ENCODE measurements at places on chromosomes 6 and 20.

- DNase-seq: no peak
Measured at GRCh38 chr20:56943946-56944945, 315.1 kb downstream of the TFAP2C start.

GRCh38 chr6:3506751-3507383 is 50.0 kb upstream of the SLC22A23 start:
- DNase-seq: no peak

DNA sequence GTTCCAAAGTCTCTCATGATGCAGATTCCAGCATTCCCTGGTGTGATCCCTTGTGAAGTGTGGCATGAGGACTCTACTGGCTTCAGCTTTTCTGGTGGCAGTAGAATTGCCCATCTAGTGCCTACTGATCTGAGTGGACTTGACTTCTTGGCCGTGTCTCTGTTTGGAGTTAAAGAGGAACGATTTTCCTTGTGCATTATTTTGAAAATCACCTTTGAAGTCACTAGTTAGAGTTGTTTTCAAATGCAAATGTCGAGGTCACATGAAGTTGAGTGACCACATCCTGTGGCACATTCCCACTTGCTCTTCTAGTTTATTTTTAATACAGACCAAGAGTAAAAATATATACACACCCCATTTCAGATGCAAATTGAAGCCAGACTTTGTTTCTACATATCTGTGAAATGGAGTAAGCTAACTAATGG is 270.7 kb upstream of the TAB2 start:
- no peak for DNase-seq

GRCh38 chr6:166779381-166779780 is 152.3 kb upstream of the RPS6KA2 start:
- DNase-seq: no peak

DNA sequence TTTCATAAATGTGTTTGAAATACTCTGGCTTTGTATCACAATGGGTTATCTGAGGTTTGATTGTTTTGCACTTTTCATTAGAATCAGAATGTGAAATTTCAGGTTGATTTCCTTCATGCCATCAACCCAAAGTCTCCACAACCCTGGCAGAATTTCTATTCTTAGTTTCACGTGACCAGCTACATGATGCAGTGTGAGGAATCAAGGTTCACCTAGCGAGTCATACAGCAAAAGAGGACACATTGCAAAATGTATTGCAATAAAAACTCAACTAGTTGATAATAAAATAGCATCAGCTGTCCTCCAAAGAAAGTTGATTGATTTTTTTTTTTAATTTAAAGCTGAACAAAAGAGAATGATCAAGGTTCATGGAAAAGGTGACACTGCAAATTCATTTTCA is 2.2 kb downstream of the HAO1 start:
- DNase-seq: no peak

DNA sequence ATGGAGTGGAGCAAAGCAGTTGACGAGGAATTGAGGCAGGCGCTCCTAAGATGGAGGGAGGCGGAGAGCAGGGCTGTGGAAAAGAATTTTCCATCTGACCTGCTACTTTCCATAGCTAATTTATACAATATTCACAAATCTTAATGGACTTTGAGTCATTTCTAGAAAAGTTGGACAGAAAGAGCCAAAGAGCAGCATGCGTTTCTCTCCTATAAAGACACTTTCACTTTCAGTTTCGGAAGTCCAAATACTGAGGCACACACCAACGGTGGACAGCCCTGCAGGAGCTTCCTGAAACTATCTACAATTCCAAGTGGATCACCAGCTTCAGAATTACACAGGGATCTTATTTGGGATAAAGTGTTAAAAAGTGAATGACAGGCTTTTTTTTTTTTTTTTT is 43.5 kb downstream of the PANK2 start:
- DNase-seq: no peak

- DNase-seq: no peak
Measured at GRCh38 chr20:53905019-53905819, 165.2 kb downstream of the BCAS1 start.

DNA sequence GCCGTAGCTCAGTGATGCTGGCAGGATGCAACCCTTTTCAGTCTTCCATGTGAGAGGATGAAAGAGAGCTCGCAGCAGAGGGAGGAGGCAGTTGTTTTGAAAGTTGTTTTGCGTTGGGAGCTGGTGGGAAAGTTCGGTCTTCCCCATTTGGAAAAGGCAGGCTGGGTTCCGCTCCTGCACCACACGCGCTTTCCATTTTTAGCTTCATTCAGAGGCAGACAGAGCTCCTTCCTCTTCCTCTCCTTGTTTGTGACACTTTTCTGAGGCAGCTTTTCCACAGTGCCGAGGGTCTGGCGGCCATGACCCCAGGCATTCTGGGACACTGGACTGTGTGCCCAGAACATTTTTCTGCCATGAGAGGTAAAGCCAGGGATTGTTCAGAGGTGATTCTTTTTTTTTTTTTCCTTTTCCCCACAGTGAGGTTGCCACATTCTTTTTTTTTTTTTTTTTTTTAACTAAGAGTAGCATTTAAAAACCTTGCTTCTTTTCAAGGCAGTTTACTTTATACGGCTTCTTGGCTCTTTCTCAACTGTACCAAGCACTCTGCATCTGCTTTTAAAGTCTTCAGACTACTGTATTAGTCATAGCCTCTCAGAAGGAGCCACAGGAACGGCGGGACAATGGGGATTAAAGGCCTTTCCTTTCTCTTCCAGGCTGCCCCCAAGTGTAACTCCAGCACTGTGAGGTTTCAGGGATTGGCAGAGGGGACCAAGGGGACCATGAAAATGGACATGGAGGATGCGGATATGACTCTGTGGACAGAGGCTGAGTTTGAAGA is 1.6 kb downstream of the PRDM1 start:
- no peak for DNase-seq

- DNase-seq: no peak
Measured at GRCh38 chr20:50298554-50299324, 108.1 kb downstream of the CEBPB start.
